Right atrium auricular region (tissue), 2 donors: ENCODE measurements at places on chromosomes 13 and 19. TPM values are rescaled to one million over a fixed set of nuclear protein-coding genes. Genes with fewer than 3 reads are reported as not detected.

The ISYNA1 gene
- 24.1 TPM for total RNA-seq

The FAAP24 gene
- not detected for total RNA-seq

The HSH2D gene
- 1.1 TPM for total RNA-seq

DNA sequence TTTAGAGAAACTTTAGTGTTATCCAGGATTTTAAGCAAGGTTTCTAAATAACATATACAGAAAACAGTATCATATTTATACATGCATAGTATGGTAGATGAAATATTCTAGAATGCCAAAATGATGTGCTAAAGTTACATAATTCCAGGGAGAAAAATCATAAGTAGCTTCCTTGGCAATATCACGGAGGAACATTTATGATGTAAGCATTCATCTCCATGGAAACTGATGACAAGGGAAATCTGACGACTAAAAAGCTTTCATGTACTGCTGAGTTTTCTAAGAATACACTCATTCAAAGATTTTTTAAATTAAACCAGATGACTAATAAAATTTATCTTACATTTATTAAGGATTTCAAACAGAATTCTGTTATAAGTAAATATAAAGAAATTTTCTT lies 4.7 kb downstream of the TEX30 start:
- DNase-seq: no peak
- H3K4me1 ChIP-seq: no peaks in the 10 kb centered on the region
- H3K4me3 ChIP-seq: no peak overlapping the region
- no peaks in the 10 kb centered on the region for H3K36me3 ChIP-seq
- H3K27me3 ChIP-seq: no peaks in the 10 kb centered on the region

DNA sequence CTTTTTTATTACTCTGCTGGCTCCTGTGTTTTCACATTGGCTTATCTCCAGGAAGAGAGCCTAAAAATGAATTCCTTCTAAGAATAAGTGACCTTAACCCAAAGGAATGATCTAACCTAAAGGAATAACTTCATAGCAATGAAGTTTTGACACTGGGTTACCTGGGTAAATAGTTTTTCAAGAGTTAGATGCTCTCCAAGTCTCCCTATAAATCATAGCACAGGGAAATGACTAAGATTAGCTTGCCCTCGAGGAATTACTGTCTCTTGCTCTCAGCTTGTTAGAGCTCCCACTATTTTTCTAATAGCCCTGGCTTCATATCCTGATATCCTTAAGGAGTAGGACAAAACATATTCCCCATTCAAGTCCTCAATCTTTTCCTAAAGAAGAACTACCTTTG lies 66.3 kb downstream of the SPRY2 start:
- no peaks in the 10 kb centered on the region for H3K27me3 ChIP-seq
- H3K36me3 ChIP-seq: no peaks in the 10 kb centered on the region
- no peak overlapping the region for H3K4me3 ChIP-seq
- no peak for DNase-seq
- no peak overlapping the region for H3K27ac ChIP-seq

- H3K4me3 ChIP-seq: no peak overlapping the region
- H3K36me3 ChIP-seq: no peaks in the 10 kb centered on the region
- H3K27ac ChIP-seq: no peak overlapping the region
- no peaks in the 10 kb centered on the region for H3K27me3 ChIP-seq
- peaks cover 10% of the 10 kb centered on the region for H3K4me1 ChIP-seq
Observed at GRCh38 chr19:7852851-7853769, 21.1 kb downstream of the PRR36 start.

DNA sequence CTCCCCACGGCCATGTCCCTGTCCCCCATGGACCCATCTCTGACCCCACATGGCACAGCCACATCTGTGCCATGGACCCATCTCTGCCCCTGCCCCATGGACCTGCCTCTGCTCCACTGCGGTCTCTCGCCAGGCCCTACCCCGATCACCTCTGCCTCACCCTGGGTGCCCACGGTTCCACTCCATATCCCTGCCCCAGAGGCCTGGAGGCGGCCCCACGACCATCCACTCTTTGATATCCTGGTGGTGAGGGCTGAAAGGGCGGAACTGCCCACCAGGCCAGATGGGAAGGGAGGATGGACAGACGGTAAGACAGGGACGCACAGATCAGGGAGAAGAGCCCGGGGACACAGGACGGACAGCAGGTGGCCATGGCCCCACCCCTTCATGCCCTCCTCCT lies 327 bp downstream of the PTGER1 start:
- H3K27ac ChIP-seq: no peak overlapping the region
- no peaks in the 10 kb centered on the region for H3K27me3 ChIP-seq
- H3K4me1 ChIP-seq: peaks cover 61% of the 10 kb centered on the region
- peaks cover 43% of the 10 kb centered on the region for H3K36me3 ChIP-seq
- no peak overlapping the region for H3K4me3 ChIP-seq

- no peak overlapping the region for H3K4me3 ChIP-seq
Observed at GRCh38 chr13:90032841-90033493, 1314.5 kb upstream of the MIR17HG start.

GRCh38 chr19:38733493-38734175 lies 10.6 kb downstream of the CAPN12 start:
- peaks cover 56% of the 10 kb centered on the region for H3K4me1 ChIP-seq
- no peak for DNase-seq
- H3K27me3 ChIP-seq: no peaks in the 10 kb centered on the region
- peaks cover 28% of the 10 kb centered on the region for H3K36me3 ChIP-seq
- no peak overlapping the region for H3K4me3 ChIP-seq

GRCh38 chr13:91203430-91203829 lies 144.1 kb upstream of the MIR17HG start:
- H3K4me1 ChIP-seq: no peaks in the 10 kb centered on the region
- H3K4me3 ChIP-seq: no peak overlapping the region
- DNase-seq: no peak

DNA sequence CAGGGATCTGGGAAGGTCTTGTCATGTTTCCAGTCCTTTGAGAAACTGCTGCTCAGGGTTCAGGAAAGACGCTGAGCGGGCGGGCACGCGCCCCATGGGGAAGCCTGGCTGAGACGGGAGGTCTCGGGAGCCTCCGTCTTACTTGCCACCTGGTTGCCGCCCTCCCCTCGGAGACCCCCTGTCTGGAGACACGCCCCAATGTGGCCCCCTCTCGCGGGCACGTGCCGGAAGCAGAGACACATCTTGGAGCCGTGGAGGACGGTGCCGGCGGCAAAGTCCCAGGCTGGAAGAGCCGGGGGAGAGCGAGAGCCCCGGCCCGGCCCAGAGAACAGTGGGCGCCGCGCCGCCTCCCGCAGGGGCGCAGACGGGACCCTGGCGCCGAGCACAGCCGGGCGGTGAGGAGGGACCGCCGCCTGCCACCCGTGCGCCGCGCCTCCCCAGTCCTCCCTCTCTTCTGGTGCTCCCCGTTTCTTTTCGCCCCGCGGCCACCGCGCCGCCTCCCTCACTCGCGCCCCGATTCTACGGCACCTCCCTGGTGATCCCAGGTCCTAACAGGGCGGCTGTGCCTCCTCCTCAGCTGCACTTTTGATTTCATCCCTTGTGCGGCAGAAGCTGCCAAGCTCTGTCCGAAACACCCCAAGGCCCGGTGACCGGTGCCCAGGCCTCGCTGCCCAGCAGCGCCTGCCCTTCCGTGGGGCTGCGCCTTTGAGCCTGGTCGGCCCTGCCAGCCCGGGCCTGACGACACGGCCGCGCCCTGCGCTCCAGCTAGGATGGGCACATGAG lies 15.5 kb downstream of the GJB2 start:
- DNase-seq: no peak
- H3K4me3 ChIP-seq: peak overlapping the region; percentile 34
- peaks cover 4% of the 10 kb centered on the region for H3K27me3 ChIP-seq
- H3K27ac ChIP-seq: no peak overlapping the region
- H3K36me3 ChIP-seq: no peaks in the 10 kb centered on the region

GRCh38 chr19:5052515-5052914 lies 83.6 kb downstream of the KDM4B start:
- H3K27ac ChIP-seq: peak overlapping the region; percentile 74
- no peaks in the 10 kb centered on the region for H3K4me1 ChIP-seq
- H3K27me3 ChIP-seq: no peaks in the 10 kb centered on the region
- peaks cover 7% of the 10 kb centered on the region for H3K36me3 ChIP-seq
- H3K4me3 ChIP-seq: no peak overlapping the region

DNA sequence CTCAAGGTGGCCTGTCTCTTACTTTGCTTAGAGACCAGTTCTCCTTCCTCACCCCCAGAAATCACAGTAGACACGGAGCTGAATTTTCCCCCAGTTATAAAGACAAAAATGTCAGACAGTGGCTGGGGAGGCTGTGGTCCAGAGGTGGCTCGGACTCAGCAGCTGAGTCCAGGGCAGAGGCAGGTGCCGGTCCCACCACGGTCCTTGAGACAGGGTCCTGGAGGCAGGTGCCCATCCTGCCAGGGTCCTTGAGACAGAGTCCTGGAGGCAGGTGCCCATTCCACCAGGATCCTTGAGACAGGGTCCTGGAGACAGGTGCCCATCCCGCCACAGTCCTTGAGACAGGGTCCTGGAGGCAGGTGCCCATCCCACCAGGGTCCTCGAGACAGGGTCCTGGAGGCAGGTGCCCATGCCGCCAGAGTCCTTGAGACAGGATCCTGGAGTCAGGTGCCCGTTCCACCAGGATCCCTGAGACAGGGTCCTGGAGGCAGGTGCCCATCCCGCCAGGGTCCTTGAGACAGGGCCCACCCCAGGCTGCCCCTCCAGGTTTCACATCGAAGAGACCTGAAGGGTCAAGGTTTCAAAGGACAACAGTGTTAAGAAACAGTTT lies 23.1 kb downstream of the PEPD start:
- no peak overlapping the region for H3K4me3 ChIP-seq
- no peak for DNase-seq
- H3K4me1 ChIP-seq: no peaks in the 10 kb centered on the region
- no peaks in the 10 kb centered on the region for H3K27me3 ChIP-seq

GRCh38 chr13:50126993-50127725 lies 111.9 kb downstream of the KCNRG start:
- H3K4me3 ChIP-seq: peak overlapping the region; percentile 22
- no peaks in the 10 kb centered on the region for H3K36me3 ChIP-seq
- DNase-seq: no peak
- H3K27ac ChIP-seq: peak overlapping the region; percentile 100
- peaks cover 55% of the 10 kb centered on the region for H3K4me1 ChIP-seq

DNA sequence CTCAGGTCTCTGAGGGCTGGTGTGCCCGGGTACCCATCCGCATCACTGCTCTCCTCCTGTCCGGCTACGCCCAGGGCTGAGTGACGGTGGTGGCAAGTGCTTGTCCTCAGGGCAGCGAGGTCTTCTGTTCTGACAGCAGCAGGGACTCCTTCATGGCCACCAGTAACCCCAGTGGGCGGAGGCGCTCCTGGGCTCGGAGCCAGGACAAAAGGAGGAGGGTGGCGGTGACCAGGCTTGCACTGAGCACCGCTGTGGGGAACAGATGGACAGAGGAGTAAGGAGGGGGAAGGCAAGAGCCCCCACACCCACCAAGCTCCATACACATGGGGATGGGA lies 5.8 kb downstream of the CD320 start:
- no peak overlapping the region for H3K4me3 ChIP-seq
- peak; percentile 58 for DNase-seq
- no peaks in the 10 kb centered on the region for H3K4me1 ChIP-seq
- no peak overlapping the region for H3K27ac ChIP-seq
- no peaks in the 10 kb centered on the region for H3K27me3 ChIP-seq
- peaks cover 7% of the 10 kb centered on the region for H3K36me3 ChIP-seq

GRCh38 chr13:44146138-44146537 lies 227.5 kb upstream of the SERP2 start:
- no peaks in the 10 kb centered on the region for H3K4me1 ChIP-seq
- H3K36me3 ChIP-seq: no peaks in the 10 kb centered on the region
- H3K4me3 ChIP-seq: no peak overlapping the region
- DNase-seq: no peak

GRCh38 chr19:4966591-4966990 lies 2.3 kb upstream of the KDM4B start:
- peaks cover 26% of the 10 kb centered on the region for H3K4me1 ChIP-seq
- no peak overlapping the region for H3K4me3 ChIP-seq
- no peaks in the 10 kb centered on the region for H3K36me3 ChIP-seq
- no peak for DNase-seq
- no peaks in the 10 kb centered on the region for H3K27me3 ChIP-seq
- no peak overlapping the region for H3K27ac ChIP-seq

GRCh38 chr19:10603873-10604459 lies 16.9 kb upstream of the AP1M2 start:
- no peaks in the 10 kb centered on the region for H3K4me1 ChIP-seq
- DNase-seq: peak; percentile 65
- no peaks in the 10 kb centered on the region for H3K36me3 ChIP-seq
- peak overlapping the region; percentile 98 for H3K27ac ChIP-seq

DNA sequence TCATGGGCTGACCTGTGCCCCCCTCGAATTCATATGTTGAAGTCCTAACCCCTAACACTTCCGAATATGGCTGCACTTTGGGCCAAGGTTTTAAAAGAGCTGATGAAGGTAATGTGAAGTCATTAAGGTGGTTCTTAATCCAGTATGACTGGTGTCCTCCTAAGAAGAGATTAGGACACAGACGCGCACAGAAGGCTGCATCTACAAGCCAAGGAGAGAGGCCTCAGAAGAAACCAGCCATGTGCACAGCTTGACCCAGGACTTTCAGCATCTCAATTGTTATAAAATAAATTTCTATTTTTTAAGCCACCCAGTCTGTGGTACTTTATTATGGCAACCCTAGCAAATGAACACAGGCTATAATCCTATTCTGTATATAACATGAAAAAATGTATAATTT lies 99.9 kb downstream of the DOCK9 start:
- no peaks in the 10 kb centered on the region for H3K4me1 ChIP-seq
- no peak overlapping the region for H3K27ac ChIP-seq
- peaks cover 64% of the 10 kb centered on the region for H3K36me3 ChIP-seq
- no peak overlapping the region for H3K4me3 ChIP-seq
- no peak for DNase-seq
- no peaks in the 10 kb centered on the region for H3K27me3 ChIP-seq

DNA sequence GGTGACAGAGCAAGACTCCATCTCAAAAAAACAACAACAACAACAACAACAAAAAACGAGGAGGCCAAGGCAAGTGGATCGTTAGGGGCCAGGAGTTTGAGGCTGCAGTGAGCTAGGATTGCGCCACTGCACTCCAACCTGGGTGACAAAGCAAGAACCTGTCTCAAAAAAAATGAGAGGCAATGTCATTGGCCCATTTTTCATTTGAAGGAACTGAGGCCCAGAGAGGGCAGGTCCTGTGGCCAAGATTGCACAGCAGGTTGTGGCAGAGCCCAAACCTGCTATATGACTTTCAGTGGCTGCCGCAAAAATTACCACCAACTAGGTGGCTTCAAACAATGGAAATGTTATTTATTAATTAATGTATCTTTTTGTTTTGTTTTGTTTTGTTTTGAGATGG lies 5.5 kb downstream of the PIK3R2 start:
- H3K27me3 ChIP-seq: no peaks in the 10 kb centered on the region
- H3K36me3 ChIP-seq: peaks cover 10% of the 10 kb centered on the region
- DNase-seq: no peak
- no peak overlapping the region for H3K27ac ChIP-seq

- H3K27ac ChIP-seq: no peak overlapping the region
- no peaks in the 10 kb centered on the region for H3K36me3 ChIP-seq
- no peak for DNase-seq
- H3K27me3 ChIP-seq: no peaks in the 10 kb centered on the region
- H3K4me3 ChIP-seq: no peak overlapping the region
Observed at GRCh38 chr13:40105231-40105630, 449.8 kb downstream of the COG6 start.

DNA sequence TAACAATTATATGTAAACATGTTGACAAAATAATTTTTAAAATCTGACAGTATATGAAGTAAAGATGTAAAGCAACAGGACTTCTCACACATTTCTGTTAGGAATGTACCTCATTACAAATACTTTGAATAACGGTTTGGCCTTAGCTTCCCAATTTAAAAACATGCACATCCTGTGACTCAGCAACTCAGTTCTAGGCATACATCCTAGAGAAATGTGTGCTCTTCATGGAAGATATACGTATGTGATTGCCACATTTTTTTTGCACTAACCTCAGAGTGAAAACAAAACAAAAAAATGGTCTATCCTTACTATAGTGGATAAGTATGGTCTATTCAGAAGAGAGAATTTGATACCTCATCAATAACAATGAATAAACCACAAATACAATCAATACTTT lies 314.6 kb downstream of the LIG4 start:
- no peak overlapping the region for H3K4me3 ChIP-seq
- no peaks in the 10 kb centered on the region for H3K27me3 ChIP-seq
- DNase-seq: no peak
- no peaks in the 10 kb centered on the region for H3K36me3 ChIP-seq
- no peak overlapping the region for H3K27ac ChIP-seq
